ENCODE measurements at places on chromosomes 4 and X.

- DNase-seq, result no peak
Observed at GRCh38 chr4:8834681-8835220, 36.9 kb downstream of the HMX1 start.

- DNase-seq, result no peak
Observed at GRCh38 chrX:825991-826390, 195.4 kb downstream of the SHOX start.

GRCh38 chr4:104983615-104984179, 163.0 kb upstream of the TET2 start:
- no peak for DNase-seq

DNA sequence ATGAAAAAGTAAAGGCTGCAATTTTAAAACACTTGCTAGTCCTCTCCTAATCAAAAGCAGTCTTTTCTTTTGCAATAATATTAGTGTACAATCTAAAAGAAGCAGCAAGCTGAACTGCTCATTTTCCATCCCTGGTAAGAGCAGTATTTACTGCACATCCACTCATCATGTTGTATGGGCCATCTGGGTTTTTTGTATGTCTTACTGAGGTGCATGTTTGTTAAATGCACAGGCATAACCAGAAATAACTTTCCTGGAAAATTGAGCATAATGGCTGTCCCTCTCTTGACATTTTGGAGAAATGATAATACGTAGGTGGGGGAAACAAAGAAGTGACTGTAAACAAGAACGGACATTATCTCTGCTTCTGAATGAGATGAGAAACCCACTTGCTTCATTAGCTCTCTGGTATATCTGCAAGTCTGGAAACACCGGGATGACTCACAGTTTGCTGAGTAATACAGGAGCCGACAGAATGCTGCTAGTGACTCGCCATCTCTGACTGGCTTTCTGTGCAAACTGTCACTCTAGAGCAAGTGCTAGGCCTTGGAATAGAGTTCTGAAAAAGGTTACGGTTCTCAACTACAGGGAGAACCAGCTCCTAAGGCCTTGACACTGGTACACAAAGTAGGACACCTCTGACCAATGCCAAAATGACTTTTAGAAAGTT, 85.7 kb upstream of the MTM1 start:
- DNase-seq, result no peak

- no peak for DNase-seq
Observed at GRCh38 chr4:74990276-74990875, 57.5 kb downstream of the PARM1 start.

GRCh38 chr4:147823130-147823529, 91.2 kb downstream of the ARHGAP10 start:
- no peak for DNase-seq

- no peak for DNase-seq
Observed at GRCh38 chr4:147901916-147902315, 170.0 kb downstream of the ARHGAP10 start.

DNA sequence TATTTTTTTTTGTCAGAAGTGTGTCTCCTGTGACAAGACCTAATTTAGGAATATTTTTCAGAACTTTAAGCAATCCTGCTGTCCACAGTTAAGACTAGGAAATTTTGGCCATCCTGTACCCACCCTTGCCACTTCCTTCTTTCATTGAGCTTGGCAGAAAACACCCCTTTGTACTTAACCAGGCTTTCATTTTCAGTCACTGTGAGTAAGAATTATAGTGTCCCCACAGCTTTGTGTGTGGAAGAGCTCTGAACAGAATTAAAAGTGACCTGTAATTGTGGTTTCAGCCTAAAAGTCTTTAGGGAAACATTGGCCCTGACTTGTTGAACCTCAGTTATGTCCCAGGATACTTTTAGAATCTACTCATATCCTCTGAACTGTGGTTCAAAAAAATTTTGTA, 153.7 kb upstream of the BMP3 start:
- DNase-seq, result no peak

GRCh38 chr4:180483036-180483435, 1760.2 kb upstream of the TENM3 start:
- DNase-seq, result no peak

GRCh38 chr4:16764622-16765021, 133.8 kb downstream of the LDB2 start:
- DNase-seq, result no peak

- no peak for DNase-seq
Observed at GRCh38 chrX:123121241-123121640, 62.8 kb upstream of the GRIA3 start.

GRCh38 chr4:173088144-173088543, 80.5 kb upstream of the GALNT7 start:
- DNase-seq, result no peak
